ENCODE measurements at places on chromosomes 5 and 9. TPM values are rescaled to one million over a fixed set of nuclear protein-coding genes. Genes with fewer than 3 reads are reported as not detected.

DNA sequence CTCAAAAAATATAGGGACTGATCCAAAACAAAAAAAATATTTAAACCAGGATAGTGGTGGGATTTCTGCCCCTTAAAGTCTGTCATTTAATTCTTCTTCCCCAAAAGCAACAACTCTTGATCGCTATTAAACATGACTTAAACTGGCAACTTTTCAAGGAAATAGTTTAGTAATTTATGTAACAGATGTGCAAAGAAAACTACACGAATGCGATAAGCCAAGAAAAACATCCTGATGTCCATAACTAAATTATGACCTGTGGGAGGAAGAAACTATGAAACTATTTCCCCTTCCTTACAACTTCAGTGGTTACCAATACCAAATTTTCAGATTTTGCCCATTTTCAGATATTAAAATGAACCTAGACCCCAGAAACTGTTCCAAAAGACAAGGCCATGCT, 31.5 kb downstream of the CLINT1 start:
- no peak overlapping the region for H3K27ac ChIP-seq
- no peaks in the 10 kb centered on the region for H3K4me1 ChIP-seq
- no peaks in the 10 kb centered on the region for H3K36me3 ChIP-seq
- DNase-seq = no peak
- H3K27me3 ChIP-seq = no peaks in the 10 kb centered on the region

- no peak overlapping the region for H3K27ac ChIP-seq
- H3K36me3 ChIP-seq = no peaks in the 10 kb centered on the region
- H3K4me1 ChIP-seq = no peaks in the 10 kb centered on the region
- DNase-seq = no peak
These were observed 39.8 kb upstream of the FBXL17 start for GRCh38 chr5:108421713-108422112.

- H3K4me3 ChIP-seq = no peak overlapping the region
- no peaks in the 10 kb centered on the region for H3K36me3 ChIP-seq
- H3K27me3 ChIP-seq = no peaks in the 10 kb centered on the region
- no peak for DNase-seq
- H3K4me1 ChIP-seq = peaks cover 25% of the 10 kb centered on the region
- peak overlapping the region; percentile 28 for H3K27ac ChIP-seq
These were observed 108.2 kb upstream of the SPATA31D4 start for GRCh38 chr9:81819859-81820546.

GRCh38 chr5:89211836-89212235, 328.9 kb upstream of the MEF2C start:
- no peaks in the 10 kb centered on the region for H3K4me1 ChIP-seq
- H3K4me3 ChIP-seq = no peak overlapping the region
- DNase-seq = no peak

DNA sequence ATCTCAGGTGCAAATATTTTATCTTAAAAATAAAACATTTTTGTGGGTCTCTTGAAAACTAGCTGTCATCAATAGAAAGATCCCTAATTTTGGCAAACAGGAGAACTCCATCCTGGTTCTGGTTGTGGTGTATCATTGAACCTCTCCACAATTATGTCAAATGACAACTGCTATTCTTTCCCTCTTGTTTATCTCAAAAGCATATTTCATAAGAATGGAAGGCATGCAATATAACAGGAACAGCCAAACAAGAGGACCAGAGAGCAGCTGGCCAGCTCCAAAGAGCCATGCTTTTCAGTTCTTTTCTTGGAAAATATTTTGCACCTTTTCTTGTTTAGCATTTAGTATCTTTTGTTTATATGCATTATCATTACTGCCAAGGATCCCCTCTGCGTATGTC, 125.4 kb downstream of the ADAMTS6 start:
- H3K27ac ChIP-seq = no peak overlapping the region
- H3K27me3 ChIP-seq = no peaks in the 10 kb centered on the region
- H3K4me3 ChIP-seq = no peak overlapping the region
- no peaks in the 10 kb centered on the region for H3K36me3 ChIP-seq

The ARHGEF39 gene
- 5.6 TPM for polyA plus RNA-seq

The YIPF5 gene
- 82.3 TPM for polyA plus RNA-seq

Data from hepatocyte (in vitro differentiated cells).